ENCODE measurements at places on chromosomes 12 and 14.
A peak's percentile ranks its signal among the peaks of the same experiment; 100 is the strongest.

DNA sequence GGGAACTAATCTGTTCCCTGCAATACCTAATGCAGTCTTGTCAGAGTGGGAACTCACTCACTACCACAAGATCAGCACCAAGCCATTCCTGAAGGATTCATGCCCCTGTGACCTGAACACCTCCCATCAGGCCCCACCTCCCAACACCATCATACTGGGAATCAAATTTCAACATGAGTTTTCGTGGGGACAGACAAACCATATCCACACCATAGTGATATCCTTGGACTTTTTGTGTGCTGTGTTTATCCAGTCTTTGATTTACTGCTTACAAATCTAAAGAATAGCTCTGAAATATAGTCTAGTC lies 243.5 kb downstream of the FBXL14 start:
- no peak for DNase-seq

DNA sequence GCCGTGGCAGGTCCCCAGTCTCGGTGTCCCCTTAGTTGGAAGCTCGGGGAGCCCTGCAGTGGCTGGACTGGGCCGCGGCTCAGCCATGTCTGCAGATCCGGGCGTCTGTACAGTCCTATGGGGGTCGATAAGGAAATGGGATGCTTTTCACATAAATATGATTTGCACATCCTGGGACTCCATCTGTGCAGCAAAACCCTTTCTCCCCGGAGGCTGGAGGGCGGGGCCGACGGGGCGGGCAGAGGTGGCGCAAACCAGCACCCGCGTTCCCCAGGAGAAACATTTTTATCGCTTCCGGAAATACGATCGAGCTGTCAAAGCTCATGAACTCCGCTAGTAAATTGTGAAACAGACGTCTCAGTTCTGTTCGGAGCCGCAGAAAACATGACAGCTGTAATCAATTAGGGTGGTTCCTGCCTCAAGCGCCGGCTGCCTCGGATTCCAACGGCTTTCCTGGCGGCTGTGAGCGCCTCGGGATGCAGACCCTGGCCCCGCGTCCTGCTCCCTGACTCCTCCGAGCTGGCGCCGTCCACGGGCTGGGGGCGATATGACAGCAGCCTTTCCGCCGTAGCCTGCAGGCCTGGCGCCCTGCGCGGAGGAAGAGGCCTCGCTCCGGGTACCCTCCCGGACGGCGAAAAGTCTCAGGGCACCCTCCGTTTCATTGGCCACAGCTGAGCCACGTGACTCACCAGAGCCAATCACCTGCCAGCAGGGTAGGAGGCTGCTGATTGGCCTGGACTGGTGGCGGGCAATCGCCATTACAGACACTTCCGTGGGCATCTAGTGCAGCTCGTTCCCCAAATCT lies 23.0 kb downstream of the DIO3 start:
- DNase-seq = no peak

DNA sequence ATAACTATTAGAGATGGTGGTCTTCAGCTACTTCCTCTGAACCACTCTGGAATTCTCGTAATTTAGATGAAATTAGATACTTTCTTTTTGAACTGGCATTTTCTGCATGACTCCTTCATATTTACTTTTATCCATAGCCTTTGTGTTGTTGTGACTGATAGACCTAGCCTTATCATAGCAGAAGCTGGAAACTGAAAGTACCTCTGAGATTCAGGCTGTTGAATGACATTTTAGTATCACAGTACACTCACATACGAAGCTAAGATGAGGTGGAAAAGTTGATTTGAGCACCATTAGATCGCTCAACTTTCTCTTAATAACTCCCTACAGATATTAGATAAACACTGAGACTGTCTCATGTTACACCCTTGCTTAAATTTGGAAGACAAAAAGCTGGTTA lies 525.1 kb upstream of the FBXO33 start:
- no peak for DNase-seq

DNA sequence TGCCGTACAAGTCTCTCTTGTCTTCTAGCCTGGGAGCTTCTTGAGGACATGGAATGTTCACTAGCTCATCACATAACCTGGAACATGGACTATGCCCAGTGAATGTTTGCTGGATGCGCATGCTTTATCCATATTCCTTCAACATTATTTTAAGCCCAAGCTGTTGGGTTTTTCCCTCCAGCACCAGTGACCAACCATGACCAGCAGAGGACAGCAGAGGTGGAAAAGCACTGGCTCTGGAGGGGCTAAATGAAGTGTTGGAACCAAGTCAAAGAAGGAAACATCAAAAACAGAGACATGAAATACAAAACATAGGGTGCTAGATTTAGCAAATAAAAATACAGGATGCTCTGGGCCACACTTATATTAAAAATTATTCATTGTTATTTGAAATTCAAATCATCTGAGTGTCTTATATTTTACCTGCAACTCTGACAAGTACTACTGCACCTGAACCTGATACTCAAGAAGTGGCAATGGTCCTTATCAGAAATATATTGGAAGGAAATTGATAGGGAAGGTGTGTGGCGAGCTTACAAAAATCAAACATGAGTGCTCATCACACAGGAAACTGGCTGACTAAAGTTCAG lies 23.1 kb upstream of the HELB start:
- no peak for DNase-seq

DNA sequence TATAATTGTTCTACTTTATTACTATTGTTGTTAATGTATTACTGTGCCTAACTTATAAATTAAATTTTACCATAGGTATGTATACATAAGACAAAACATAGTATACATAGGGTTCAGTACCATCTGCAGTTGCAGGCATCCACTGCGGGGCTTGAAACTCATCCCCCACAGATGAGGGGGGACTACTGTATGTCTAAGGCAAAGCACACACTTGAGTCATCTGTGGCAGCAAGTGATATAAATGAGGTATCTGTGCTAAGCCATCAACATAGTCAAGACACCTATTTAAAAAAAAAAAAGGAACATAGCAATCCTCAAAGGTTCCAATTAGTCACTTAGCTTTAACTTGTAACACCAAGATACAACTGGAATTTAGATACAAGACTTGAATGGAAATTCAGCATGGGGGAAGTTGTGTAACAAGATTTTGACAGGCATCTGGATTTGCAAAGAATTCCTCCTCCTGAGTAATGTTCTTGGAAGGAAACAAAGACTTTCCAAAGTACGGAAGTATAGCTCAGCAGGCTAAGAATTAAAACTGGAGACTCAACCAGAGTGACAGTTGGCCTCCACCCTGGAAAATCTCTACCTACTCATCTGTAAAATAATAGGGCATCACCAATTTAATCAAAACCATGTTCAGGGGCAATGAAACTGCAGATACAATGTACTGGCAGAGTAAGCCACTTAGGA lies 14.9 kb downstream of the DCAF5 start:
- no peak for DNase-seq

DNA sequence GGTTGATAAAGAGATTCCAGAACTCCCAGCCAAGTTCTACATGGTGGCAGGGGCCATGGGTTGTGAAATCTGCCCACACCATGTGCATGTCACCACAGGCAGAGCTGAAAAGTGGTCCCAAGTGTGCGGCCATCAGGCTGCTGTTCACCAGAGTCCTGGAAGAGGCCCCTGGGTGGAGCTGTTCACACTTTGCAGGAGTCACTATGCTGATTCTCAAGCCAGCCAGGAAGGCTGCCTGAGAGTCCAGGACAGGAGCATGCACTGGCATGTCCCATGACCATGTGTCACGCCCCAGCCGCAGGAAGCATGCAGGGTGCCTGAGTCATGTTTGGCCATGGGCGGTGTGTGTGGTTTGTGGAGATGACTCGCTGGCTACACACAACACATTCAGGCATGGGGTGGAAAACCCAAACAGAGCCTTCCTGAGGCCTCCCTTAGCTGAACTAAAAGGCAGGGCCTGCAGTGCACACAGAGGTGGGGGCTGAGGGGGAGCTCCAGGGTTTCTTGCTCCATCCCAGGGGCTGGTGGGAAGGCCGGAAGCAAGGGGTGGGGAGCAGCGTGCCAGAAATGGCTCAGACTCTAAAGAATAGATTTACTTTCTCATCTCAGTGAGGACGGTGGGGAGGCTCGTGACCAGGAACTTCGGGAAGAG lies 19.4 kb downstream of the ABCB9 start:
- DNase-seq = peak; percentile 19

DNA sequence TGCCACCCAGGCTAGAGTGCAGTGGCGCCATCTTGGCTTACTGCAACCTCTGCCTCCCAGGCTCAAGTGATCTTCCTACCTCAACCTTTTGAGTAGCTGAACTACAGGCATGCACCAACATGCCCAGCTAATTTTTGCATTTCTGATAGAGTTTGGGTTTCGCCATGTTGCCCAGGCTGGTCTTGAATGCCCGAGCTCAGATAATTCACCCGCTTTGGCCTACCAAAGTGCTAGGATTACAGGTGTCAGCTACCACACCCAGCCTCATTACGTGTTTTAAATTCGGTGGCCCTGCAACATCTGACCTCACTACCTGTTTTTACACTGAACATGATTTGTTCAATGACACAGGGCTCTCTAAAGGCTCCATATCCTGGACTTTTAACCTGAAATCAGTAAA lies 22.9 kb upstream of the RDH16 start:
- no peak for DNase-seq

- DNase-seq = no peak
These were observed 92.0 kb downstream of the FBXL14 start for GRCh38 chr12:1502379-1502720.

DNA sequence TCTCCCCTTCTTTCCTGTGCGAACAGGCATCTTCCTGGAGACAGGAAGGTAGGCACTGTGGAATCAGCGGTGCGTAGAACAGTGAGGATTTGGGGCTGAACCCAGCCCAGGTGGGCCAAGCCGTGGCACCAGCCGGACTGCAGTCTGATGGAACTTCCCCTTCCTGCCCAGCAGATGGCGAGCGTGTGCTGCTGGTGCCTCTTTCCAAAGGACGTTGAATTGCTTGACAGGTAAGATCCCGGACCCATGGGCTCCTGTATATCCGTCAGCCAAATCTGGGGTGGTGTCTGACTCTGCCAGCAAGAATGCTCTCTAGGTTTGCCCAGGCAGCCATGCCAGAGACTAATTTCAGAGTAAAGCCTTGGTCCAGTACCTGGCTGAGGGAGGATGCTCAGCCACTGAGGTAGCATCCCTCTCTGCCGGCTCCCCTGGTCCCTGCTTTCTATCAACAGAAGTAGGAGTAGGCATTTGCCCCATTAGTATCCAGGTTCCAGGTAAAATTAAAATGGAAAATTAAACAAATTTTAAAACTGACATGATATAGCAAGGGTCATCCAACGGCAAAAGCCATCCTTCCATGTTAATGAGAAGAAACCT lies 21.1 kb upstream of the KCNA5 start:
- no peak for DNase-seq

DNA sequence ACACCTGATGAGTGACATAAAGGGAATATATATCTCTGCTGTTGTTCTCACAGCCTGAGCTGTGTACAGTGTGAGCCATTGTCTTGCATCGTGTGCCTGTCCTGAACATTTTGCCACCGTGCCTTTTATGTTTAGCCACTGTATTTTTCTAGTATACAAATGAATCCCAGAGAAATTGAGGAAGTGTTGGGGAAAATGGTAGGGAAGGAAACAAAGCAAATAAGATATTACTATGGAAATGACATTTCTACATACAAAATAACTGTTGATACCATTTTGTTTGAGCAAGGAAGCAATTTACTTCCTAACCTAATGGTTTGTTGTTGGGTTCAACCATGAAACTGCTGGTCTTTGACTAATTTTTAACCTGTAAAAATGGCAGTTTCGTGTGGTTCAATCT lies 5.5 kb downstream of the PSMA6 start:
- DNase-seq = no peak
